Stimulated activated CD4-positive, alpha-beta T cell treated with anti-CD3 and anti-CD28 coated beads, TNF-alpha, amount 100 ng/mL, for 48 hours (primary cell): ENCODE measurements at places on chromosomes 13 and 19.

DNA sequence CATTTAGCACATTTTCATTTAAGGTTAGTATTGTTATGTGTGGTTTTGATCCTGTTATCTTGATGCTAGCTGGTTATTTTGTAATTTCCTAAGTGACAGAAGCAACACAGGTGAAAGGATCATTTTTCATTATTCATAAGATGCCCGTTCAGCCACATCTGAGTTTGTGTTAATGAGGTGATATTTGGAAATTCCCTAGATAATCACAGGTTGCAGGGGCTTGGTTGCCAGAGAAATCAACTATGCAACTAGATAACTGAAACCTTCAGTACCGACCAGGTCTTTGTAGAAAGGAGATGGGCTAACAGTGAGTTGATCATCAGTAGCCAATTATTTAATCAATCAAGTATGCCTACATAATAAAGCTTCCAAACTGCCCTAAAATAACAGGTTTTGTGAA, 121.3 kb upstream of the UFM1 start:
- DNase-seq, result no peak

GRCh38 chr19:54439174-54439851, 9.7 kb upstream of the LENG8 start:
- DNase-seq, result no peak

DNA sequence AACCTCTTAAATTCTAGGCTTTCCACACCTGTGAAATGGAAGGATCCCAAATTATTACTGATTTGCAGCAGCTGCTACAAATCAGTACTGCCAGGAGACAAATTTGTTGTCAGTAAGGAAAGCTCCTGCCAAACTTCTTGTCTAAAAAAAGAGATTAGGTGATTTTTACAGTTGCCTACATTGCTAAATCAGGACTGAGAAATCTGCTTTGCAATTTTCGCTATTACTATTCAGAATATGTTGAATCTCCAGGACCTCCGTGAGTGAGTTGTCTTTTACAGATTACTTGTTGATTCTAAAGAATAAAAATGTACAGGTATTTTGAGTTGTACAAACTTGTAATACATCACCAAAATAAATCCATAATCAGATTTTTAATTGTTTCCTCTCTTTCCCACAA, 1815.9 kb downstream of the PCDH9 start:
- no peak for DNase-seq

DNA sequence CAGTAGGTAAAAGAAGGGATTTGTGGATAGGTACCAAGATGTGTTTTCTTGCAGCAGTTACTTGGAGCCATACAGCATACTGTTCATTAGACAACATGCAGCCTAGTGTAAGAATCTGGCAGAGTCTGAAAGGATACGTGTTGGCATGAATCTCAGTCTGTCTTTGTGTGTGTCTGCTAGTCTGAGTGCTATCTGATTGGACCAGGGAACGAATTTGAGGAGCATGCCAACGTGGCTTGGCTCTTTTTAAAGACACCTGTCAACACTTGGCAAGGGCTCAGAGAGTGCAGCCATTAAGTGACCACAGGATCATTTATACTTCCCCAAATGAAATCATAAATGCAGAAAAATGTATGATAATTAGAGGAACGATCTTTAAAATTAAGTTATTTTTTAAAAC, 27.6 kb upstream of the ATXN8OS start:
- DNase-seq, result no peak

DNA sequence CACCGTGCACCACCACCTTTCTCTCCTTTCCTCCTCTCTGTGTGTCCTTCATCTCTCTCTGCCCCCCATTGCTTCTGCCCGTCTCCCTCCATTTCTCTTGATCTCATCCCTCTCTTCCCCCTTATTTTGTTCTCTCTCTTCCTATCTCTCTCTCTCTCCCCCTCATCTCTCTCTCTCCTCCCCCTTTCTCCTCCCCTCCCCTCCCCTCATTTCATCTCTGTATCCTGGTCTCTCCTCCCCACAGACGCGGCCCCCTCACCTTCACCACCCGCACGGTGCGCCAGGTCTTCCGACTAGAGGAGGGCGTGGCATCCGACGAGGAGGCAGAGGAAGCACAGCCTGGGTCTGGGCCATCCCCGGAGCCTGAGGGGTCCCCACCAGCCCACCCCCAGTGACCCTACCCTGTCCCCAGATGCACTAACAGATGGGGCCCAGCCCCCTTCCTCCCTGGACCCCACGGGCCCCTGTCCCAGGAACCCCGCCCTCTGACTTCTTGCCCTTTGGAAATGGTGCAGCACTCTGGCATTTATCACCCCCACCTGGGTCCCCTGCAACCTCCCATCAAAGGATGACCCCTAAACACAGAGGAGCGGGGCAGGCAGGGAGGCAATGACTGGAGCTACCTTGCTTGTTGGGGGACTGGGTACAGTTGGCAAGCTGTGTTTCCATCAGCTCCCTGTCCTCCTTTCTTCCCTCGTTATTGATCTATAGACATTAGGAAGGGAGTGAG, 19.6 kb downstream of the KCNC3 start:
- DNase-seq, result no peak

GRCh38 chr19:17294051-17294891, 9.0 kb downstream of the ABHD8 start:
- peak; percentile 48 for DNase-seq

DNA sequence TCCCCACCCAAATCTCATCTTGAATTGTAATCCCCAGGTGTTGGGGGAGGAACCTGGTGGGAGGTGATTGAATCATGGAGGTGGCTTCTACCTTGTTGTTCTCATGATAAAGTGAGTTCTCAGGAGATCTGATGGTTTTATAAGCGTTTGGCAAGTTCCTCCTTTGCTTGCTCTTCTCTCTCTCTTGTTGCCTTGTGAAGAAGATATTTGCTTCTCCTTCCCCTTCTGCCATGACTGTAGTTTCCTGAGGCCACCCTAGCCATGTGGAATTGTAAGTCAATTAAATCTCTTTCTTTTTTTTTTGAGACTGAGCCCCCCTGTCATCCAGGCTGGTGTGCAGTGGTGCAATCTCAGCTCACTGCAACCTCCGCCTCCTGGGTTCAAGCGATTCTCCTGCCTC, 34.4 kb downstream of the VSTM1 start:
- DNase-seq, result no peak

DNA sequence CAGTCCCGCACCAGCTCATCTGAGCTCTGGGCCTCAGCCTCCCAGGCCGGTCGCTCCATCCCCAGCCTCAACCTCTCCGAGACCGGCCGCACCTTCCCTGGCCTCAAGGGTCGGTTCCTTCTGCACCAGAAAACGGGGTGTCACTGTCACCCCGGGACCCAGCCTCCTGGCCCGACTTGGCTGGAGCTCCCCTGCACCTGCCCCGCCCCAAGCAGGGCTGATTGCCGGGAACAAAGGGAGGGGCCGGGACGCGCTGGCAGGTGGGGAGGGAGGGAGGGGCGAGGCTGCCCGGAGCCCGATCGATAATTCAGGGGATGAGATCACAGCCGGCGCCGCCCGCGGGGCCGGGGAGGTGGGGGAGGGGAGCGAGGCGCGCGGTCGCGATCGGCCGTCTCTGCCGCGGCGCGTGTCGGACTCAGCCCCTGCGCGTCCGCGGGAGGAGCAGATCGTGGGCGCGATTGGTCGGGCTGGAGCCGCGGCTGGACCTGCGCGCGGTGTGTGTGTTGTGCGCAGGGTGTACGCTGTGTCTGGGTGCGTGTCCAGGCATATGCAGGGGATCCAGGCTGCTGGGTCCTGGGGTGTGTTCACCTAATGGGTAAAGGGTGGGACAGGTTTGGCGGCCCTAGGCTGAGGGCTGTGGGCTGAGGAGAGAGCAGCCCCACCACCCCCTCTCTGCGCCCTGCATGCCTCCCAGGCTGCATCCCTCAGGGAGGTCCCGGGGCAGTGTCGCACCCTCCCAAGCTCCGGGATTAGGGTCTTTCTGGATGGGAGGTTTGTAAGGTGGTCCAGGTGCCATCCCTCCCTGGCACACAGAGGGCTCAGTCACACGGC, 1.1 kb upstream of the SHC2 start:
- no peak for DNase-seq

GRCh38 chr19:38182536-38183210, 41.3 kb downstream of the DPF1 start:
- DNase-seq, result no peak
